COR-L47 (cell line): ENCODE measurements at places on chromosomes 6 and 20.

GRCh38 chr6:15426901-15427300 lies 181.0 kb downstream of the JARID2 start:
- no peak for DNase-seq

DNA sequence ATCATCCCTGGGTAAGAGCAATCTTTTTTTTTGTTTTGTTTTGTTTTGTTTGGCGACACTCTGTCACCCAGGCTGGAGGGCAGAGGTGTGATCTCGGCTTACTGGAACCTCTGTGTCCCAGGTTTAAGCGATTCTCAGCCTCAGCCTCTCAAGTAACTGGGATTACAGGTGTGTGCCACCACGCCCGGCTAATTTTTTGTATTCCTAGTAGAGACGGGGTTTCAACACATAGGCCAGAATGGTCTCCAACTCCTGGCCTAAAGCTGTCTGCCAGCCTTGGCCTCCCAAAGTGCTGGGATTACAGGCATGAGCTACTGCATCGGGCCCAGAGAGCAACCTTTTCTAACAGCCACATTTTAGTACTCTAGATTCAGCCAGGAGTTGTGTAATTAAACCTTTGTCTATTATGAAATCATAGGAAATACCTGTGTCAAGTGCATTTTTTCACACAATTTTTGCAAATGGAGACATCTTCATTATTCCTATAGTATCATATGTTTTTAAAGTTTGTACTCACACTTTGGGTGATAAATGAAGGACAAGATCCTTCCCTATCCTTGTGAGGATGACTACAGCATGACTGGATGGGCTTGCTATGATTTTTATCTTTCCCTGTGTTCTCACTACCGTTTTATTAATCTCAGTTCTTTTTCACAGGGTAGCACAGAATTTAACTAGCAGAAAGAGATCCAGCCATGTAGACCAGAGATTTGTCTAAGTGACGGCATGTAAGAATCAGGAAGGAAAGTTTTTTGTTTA lies 82.6 kb downstream of the OR2B2 start:
- no peak for DNase-seq

DNA sequence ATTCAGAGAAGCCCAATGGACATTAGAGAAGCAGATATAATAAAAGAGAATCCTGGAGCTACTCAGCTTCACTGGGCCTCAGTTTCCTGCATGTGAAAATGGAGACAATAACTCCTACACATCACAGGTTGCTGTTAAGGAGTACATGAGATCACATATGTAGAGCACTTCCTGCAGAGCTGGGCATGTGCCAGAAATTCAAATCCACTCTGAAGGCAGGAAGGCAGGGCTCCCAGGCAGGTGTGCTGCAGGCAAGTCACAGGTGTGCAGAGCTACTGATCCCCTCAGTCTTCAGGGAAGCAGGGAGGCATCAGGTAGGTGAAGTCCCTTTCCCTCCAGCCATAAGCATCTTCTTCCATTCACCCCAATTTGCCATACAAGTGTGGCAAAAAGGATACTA lies 48.0 kb downstream of the DST start:
- DNase-seq: peak; percentile 19

- no peak for DNase-seq
Observed at GRCh38 chr6:3341467-3341866, 82.7 kb downstream of the PSMG4 start.

- DNase-seq: no peak
Observed at GRCh38 chr20:35709259-35709658, 10.1 kb downstream of the ROMO1 start.

- DNase-seq: no peak
Observed at GRCh38 chr6:170049641-170050561, 241.0 kb downstream of the DLL1 start.
